ENCODE measurements at places on chromosomes 5 and 9.

GRCh38 chr5:140319833-140320232 lies 16.9 kb upstream of the PFDN1 start:
- DNase-seq: no peak

DNA sequence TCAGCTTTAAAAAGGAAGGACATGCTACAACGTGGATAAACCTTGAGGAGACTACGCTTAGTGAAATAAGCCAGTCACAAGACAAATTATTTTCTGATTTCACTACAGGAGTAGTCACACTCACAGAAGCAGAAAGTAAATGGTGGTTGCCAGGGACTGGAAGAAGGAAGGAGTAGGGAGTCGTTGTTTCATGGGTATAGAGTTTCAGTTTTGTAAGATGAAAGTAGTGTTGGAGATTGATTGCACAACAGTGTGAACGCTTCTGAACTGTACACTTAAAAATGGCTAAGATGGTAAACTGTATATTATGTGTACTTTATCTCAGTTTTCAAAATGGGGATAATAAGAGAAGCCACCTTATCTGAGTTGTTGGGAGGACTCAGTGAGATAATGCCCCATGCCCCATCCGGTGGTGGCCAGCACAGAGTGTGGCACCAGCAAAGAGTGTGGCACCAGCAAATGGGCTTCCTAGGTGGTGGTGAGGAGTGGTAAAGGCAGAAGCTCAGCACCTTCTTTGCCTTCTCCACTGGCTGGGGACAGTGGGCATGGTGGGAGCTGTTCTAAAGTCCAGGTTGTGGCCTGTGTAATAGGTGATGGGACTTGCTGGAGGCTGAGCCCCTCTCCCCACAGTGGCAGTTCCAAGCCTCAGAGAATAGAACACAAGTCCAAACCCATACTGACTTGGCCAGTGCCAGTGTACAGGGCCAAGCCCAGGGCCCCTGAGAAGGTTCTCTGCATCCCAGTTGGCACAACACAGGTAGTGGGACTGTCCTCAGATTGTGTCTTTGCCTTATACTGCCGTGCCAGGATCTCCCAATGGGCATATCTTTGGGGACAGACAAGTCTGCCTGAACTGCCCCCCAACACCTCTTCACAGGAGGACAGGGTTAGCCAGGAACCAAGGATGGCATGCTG lies 4.4 kb downstream of the SLC22A4 start:
- DNase-seq: no peak

- DNase-seq: peak; percentile 47
Measured at GRCh38 chr5:95861221-95861863, 38.8 kb upstream of the GLRX start.

DNA sequence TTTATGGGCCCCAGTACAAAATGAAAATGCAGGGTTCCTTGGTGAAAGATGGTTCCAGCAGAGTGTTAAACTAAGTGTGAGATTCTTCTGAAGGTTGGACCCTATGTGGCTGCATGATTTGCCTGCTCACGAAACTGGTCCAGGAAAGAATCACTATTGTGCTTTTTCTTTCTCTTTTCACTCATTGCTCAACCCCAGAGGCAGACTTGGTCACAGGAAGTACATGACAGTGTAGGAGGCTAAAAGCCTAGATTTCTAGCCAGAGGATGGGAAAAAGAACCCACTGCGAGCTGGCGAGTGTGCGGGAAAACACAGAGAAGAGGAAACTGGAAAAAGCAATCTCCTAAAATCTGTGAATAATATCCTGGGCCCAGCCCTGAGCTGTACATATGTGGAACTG lies 18.6 kb downstream of the SLC36A2 start:
- no peak for DNase-seq

GRCh38 chr9:97556036-97556720 lies 54.7 kb downstream of the TMOD1 start:
- no peak for DNase-seq

- DNase-seq: no peak
Measured at GRCh38 chr5:54659700-54660131, 142.2 kb downstream of the SNX18 start.

- DNase-seq: no peak
Measured at GRCh38 chr5:135501965-135502364, 33.8 kb downstream of the NEUROG1 start.

- DNase-seq: no peak
Measured at GRCh38 chr5:73534011-73534644, 31.3 kb downstream of the ANKRA2 start.

GRCh38 chr9:133987946-133988665 lies 4.0 kb downstream of the VAV2 start:
- DNase-seq: no peak

DNA sequence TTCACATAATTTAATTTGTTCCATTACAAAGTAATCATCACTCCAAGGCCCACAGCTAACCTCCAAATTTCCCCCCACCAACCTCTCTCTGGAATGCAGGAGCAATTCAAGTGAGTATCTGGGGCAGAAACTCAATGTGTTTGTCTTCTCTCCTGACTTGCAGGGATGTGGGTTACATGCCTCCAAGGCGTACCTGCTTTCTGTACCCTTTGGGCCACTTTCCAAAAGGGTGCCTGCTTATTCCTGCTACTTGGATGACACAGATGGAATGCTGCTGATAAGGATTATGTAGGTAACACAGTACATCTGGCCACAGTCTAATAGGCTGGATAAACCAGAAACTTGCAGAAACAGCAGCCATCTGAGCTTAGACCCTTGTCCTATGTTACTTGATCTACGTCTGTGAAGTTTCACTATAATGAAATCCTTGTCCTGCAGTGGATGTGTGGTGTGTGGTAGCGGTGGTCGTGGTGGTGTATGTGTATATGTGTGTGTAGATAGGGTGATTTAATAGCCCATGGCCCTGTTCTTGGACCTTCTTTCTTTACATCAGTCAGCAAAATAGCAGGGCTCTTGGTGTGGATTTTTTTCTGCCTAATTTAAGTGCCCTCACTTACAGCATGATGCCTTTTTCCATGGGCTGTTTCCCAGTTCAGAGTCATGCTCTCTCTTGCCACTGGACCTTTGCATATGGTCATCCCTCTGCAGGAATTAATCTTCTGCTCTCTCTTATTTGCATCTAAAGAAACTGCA lies 175.9 kb downstream of the ZDHHC21 start:
- no peak for DNase-seq

GRCh38 chr5:108642170-108642906 lies 105.4 kb upstream of the FER start:
- peak; percentile 23 for DNase-seq

- DNase-seq: no peak
Measured at GRCh38 chr5:160627921-160628618, 206.4 kb downstream of the PTTG1 start.

GRCh38 chr9:110048976-110049698 lies 158.8 kb downstream of the C9orf152 start:
- no peak for DNase-seq

DNA sequence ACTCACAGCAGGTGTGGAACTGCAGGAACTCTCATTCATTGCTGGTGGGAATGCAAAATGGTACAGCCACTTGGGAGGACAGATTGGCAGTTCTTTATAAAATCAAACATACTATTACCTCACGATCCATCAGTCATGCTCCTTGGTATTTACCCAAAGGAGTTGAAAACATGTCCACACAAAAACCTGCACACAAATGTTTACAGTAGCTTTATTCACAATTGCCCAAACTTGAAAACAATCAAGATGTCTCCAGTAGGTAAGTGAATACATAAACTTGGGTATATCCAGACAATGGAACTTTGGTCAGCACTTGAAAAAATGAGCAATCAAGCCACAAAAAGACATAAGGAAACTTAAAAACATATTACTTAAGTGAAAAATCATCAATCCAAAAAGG lies 215.5 kb downstream of the IRX1 start:
- DNase-seq: no peak

DNA sequence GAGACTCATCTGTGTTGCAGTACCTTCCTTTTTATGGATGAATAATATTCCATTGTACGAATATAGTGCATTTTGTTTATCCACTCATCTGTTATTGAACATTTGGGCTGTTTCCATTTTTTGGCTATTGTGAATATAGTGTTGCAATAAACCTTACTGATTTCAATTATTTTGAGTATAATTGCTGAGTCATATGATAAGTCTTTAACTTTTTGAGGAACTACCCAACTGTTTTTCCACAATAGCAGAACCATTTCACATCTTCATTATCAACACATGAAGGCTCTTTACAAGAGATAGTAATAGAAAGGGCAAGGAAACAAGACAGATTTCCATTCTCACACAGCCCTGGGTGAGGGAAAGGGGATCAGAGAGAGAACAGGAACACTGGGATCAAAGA lies 329.2 kb downstream of the RAB3C start:
- DNase-seq: no peak

DNA sequence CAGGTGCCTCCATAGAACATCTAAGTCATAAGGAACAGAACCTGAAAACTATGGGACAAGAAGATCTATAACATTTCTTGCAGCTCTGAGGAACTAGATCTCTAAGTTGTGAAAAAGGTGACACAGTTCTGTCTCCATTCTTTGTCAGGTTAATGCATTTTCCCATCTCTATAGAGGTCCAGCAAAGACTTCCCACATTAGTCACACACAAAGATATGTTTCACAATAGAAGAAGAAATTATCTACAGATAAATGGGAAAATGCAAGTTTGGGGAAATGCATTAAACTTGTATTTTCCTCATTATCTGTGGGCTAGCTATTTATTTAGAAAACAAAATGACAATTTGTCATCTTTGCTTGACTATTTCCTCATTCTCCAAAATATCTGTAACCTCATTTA lies 458.6 kb upstream of the PAPPA start:
- no peak for DNase-seq

DNA sequence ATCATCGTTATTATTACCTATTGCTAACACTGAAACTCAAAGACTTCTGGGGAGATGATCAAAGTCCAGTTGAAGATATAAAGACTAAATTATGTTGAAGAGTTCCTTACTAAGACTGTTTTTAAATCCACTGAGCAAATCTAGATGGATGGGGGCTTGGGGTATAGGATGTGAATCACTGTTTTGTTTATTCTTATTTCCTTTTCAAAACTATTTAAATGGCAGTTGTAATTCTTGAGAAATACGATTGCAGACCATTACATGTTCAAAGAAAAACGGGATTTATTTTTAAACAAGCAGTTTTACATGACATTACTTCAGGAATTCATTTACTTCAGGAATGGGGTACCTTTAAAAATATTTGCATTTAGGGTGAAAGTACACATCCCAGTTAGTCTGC lies 4.3 kb downstream of the RASGRF2 start:
- no peak for DNase-seq

DNA sequence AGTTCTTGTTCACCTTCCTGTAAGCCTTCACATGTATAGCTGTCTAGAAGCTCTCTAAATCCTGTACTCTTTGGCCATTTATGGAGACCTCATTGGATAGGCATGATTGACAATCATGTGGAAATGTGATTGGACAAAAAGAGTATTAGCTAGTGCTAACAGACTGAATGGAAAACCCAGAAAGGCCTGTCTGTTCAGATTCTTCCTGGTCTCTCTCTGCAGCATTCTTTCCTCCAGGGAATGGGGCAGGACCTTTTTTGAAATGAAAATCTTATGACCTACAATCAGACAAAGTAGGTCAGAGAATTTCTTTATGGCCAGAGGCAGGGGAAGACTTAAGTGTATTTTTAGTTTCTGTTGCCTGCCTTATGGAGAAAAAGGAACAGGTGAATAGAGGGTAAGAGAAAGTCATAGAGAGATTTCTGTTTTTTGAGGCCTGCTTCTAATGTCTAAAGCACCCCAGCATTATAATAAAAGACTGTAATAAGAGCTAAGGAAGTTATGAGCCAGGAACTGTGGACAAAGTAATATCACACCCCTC lies 152.4 kb upstream of the CCDC152 start:
- DNase-seq: no peak

DNA sequence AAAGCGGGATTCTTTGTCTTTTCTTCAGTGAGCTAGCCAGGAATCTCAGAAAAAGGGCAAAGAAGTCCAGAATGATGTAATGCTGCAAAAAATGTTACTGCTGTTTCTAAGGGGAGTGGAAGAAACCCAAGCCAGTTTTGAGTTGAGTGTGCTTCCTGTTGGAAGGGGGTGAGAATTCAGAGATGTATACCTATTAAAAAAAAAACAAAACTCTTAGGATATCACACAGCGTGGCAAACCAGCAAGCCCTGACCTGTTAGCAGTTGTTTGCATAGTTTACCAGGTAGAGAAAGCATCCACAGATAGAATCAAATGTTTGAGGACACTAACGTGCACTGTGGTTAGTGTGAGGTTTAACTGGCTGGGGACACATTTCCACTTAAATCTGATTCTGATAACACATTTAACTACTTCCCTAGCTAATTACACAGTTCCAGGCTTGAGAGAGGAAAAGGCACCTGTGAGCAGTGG lies 11.4 kb downstream of the BASP1 start:
- DNase-seq: no peak

DNA sequence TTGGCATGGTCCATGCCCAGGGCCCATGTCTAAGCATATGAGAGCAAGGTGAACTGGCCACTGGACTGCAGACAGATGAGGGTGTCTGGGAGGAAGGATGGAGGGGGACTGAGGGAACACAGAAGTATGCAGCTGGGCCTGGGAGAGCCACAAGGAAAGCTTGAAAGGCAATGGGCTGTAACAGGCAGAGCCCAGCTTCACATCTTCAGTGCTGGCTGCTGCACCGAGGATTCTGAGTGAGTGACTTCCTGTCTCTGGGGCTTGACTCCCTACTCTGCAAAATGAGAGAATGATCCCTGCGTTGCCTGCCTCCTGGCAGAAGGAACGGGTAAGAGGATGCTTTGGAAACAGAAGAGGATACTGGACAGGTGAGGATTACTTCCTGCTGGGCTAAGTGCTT lies 29.0 kb downstream of the COL15A1 start:
- DNase-seq: no peak

DNA sequence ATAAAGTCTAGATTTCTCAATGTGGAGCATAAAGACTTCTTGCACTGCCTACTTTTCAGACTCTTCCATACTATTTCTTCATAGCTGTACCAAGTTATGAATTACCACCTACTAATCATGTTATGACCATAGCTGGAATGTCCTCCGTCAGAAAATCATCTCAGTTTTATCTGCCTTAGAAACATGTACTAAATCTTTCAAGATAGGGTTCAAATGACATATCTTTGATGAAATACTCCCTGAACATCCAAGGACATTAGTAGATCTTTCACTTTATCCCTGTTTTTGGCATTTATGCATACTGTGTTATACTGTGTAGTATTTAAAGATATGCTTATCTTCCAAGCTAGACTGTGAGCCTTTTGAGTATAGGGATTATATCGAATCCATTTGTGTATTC lies 49.6 kb upstream of the MEF2C start:
- DNase-seq: no peak

DNA sequence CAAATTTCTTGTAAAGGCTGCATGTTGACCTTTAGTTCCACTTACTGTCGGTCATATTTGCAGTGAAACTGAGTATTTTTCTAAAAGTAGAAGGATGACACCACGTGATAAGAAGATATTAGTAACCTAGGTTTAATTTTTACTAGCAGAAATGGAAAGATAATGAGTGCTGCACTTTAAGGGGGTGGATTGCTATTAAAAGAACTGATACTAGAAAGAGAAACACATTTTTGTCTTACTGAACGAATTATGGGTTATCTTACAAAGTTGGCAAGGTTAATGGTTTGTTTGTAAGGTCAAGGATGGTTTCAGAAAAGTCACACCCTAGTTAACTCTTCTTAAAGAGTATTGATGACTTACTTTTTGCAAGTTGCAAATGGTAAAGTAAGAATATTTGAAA lies 2.4 kb downstream of the MACIR start:
- no peak for DNase-seq

GRCh38 chr5:149778303-149779123 lies 48.4 kb downstream of the PPARGC1B start:
- no peak for DNase-seq

- no peak for DNase-seq
Measured at GRCh38 chr5:169647566-169647965, 10.5 kb downstream of the DOCK2 start.

GRCh38 chr5:95858023-95858461 lies 35.5 kb upstream of the GLRX start:
- no peak for DNase-seq

Measured in 8988T (cell line).